ENCODE measurements at places on chromosomes 6 and 20.

- no peak for DNase-seq
Observed at GRCh38 chr6:6931071-6932025, 176.4 kb upstream of the RREB1 start.

GRCh38 chr6:3202999-3203696 lies 24.3 kb downstream of the TUBB2B start:
- no peak for DNase-seq

- DNase-seq, result no peak
Observed at GRCh38 chr6:92888316-92888715, 531.0 kb downstream of the EPHA7 start.

- DNase-seq, result no peak
Observed at GRCh38 chr6:21754891-21755290, 161.3 kb downstream of the SOX4 start.

DNA sequence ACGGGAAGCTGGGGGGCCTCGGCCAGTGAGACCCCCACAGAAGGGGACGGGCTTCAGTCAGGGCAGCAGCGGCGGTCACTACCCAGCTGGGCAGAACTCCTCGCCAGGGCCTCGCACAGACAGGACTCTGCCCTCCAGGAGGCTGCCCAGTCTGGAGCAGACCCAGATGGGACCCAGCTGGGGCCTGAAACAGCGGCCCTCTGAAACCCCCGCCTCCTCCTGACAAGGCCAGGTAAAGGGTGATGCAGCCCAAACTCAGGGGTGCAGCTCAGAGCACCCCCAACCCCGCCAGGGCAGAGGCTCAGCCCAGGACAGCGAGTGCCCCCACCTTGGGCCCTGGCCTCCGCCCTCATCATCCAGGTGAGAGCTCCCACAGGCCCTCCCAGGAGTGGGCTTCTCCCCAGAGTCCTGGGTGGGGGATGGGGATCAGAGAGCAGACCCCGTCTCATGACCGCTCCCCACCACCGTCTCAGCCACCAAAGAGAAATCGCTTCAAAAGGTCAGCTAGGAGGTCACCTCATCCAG lies 2.2 kb downstream of the EEF1A2 start:
- no peak for DNase-seq

DNA sequence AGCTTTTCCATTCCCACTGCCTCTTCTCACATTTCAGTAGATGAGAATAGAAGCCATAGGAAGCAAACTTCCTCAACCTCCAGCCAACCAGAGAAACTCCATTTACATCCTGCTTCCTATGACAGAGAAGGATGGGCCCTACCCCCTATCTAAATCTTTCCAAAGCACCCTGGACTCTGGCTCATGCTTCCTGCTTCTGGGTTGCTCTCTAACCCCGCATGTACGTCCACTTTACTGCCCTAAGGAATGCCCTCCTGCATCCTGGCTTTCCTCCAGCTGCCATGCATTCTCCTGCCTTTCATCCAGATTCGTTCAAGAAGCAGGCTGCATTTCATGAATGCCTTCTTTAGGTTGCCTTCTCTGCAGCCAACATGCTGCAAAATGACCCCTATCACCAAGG lies 91.9 kb downstream of the FAM217A start:
- DNase-seq, result no peak

GRCh38 chr6:74651948-74652842 lies 553.7 kb downstream of the COL12A1 start:
- no peak for DNase-seq

DNA sequence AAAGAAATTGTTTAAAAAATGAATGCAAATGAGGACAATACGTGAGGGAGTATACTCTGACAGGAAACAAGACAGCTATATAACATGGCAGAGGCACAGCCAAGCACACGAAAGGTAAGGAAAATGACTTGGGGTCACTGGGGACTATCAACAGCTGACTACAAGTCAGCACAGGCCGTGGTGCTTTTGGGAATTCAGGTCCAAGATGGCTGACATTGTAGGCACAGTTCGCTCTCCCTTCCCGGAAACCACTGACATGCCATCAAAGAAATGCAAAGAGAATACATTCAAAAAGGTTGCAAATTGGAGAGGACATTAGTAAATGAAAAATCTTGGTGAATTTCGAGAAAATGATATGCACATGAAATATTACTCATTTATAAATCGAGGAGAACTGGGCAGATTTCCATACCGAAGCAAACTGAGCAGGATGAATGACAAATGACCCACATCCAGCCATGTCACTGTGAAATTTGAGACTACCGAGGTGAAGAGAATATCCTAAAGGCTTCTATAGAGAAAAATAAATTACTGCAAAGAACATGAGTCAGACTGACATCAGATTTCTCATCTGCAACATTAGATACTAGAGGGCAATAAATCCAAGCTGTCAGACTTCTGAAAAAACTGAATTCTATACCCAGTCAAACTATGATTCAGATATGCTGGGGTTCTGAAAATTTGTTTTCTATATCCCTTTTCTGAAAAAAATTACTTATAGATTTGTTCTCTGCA lies 391.1 kb downstream of the BTBD9 start:
- DNase-seq, result no peak

GRCh38 chr20:31933698-31934097 lies 18.1 kb downstream of the PDRG1 start:
- no peak for DNase-seq

DNA sequence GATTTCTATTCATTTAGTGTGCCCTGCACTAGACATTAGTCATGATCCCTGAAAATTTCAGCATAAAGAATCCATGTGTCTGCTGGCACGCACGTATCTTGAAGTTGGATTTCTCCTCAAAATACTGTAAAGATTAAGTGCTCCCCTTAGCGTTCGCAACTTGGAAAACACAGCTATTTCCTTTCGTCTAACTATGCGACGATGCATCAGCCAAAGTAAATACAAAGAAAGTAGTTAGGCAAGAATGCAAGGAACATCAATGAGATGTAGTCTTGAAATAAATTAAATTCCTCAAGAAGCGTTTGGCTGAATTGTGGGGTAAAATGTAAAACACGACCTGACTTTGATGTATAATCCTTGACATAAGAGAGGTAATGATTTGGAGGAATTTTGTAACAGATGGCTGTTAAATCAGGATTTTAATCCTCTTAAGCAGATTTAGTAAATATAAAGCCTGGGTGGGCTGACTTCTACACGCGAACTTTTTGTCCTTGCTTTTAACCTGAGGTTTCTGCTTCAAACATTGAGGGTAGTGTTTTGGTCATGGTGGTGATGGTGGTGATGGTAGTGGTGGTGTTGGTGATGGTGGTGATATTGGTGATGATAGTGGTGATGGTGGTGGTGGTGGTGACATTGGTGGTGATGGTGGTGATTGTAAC lies 88.2 kb downstream of the FOXF2 start:
- no peak for DNase-seq

GRCh38 chr6:11732036-11732631 lies 46.5 kb downstream of the ADTRP start:
- no peak for DNase-seq

DNA sequence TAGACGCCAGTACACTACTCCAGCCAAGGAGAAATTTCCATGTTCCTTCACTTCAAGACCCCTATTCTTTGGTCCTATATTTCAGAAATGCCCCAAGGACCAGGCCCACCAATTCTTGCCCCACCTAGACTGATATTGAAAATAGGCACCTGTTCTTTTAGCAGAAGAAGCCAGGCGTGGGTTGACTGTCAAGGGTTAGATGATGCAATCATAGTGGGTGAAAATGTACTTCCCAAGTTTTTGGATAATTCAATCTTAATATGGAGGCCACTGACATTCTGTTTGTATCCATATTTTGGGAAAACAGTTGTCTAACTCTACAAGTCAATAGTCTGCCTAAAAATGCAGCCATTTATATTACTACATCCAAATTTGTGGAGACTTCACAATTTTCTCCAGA lies 21.0 kb upstream of the SNAP91 start:
- no peak for DNase-seq

DNA sequence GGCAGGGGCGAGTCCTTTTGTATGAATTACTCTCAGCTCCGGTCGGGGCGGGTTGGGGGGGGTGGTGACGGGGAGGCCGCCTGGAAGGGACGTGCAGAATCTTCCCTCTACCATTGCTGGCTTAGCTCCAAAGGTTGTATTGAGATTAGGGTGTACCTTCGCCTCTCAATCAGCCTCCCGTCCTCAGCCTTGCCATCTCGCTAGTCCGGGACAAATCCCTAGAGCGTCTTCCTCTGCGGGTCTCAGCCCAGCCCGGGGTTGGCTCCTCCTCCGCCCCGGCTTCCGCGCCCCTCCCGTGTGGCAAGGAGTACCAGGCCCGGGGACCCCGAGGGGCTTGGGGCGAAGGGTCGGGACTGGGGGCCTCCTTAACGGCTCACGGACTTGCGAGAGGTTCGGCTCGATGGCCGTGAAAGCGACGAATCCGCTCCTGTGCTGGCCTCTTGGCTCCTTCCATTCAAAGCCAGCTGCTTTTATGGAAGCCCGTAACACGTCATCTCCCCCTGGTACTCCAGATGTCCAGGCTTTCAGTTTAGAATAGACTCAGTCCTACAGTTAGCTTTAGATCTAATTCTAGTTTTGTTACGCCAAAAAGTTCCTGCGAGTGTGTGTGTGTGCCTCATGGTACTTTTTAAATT lies 636 bp upstream of the EEF1A1 start:
- DNase-seq, result peak; percentile 71

DNA sequence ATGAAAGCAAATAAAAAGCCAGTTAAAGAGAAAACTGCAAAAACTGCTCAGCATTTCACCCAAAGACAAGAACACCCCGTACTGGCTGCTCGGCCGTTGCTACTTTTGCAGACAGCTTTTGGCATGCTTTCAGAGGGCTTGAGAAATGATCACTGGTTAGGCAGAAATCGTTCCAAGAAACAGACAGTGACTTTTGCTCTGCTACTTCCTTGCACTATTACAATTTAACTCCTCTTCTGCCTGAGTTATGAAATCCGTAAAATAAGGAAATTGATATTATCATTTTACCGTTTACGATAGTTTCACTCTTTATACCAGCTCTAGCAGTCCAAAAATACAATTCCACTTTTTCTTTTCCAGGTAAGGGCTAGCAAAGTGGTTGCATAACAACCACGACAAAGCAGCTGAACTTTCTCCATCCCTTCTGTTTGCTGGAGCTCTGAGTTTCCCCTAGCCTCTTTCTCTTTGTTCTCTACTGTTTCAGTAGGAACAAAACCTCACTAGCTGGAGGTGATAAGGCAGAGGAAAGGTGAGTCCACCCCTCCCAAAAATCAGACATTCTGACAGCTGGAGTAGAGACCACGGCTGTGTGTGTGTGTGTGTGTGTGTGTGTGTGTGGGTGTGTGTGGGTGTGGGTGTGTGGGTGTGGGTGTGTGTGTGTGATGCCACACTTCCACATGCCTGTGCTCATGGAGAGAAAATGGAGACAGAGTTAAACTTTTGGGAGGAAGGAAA lies 191.8 kb upstream of the RREB1 start:
- DNase-seq, result no peak

DNA sequence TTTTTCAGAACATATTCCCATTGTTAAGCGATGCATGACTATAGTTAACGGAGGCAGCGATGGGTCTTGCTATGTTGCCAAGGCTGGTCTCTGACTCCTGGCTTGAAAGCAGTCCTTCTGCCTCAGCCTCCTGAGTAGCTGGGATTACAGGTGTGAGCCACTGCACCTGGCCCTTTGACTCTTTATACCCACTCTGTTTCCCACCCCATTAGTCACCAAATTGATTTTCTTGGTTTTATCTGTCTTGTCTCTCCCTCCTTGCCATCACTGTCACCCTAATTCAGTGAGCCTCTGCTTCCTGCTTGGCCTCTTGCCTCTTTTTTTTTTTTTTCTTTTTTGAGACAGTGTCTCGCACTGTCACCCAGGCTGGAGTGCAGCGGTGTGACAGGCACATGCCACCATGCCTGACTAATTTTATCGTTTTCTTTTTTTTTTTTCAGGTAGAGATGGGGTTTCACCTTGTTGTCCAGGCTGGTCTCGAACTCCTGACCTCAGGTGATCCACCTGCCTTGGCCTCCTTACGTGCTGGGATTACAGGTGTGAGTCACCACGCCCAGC lies 31.3 kb downstream of the ZFAND3 start:
- DNase-seq, result no peak

DNA sequence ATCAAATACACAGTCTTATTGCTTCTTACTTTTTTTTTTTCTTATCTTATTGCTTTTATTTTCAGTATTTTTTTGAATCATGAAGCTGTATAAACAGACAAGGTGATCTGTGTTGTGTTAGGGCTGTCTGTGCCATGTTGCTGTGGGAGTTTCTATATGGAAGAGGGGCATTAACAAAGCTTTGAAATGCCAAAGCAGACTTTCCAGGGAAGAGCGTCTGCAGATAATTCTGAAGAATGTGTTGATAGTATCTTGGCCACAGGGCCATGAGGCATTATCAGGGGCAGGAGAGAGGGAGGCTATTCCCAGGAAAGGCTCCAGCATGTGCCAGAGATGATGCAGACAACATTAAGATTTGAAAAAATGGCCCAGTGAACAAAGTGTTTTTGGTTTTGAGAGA lies 354.5 kb downstream of the UTRN start:
- no peak for DNase-seq

All from stimulated activated CD4-positive, alpha-beta T cell treated with anti-CD3 and anti-CD28 coated beads, TNF-alpha, amount 100 ng/mL, for 4 hours (primary cell).